ENCODE measurements at places on chromosomes 4 and X.

- DNase-seq: peak; percentile 5
Measured at GRCh38 chr4:75841641-75842520, 60.4 kb downstream of the PPEF2 start.

DNA sequence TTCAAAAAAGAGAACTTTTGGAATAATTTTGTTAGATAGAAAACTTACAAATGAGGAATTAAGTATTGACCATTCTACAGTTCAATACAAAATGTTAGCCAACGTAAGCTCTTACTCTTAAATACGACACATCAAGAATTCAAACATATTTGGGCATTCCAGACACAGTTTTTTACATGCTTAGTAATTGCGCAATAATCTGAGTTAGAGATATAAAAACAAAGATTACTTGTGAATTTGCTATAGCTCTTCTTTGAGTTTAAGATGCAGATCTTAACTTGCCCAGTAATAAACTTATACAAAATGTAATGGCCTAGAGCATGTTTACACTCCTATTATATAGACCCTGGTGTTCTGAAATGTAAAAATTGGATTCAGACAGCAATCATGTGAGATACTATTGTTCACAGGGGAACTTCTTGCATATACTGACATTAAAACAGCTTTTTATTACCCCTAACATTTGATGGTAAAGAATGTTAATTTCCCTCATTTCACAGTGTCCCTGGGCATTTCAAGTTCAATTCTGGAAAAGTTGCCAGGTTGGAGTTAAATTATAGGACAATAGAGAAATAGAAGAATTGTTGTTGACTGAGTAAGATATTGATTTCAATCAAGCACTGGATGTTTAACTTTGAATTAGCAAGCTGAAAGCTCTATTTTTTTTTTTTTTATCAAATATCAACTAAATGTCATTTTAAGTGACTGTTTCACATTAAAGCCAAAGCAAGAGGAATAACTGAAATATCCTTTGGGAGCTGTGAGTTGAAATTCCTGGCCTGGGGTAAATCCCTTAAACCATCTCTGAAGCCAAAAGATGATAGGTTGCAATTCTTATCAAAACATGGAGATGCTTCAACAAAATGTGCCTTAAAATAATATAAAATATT, 910 bp downstream of the HPGDS start:
- peak; percentile 10 for DNase-seq

DNA sequence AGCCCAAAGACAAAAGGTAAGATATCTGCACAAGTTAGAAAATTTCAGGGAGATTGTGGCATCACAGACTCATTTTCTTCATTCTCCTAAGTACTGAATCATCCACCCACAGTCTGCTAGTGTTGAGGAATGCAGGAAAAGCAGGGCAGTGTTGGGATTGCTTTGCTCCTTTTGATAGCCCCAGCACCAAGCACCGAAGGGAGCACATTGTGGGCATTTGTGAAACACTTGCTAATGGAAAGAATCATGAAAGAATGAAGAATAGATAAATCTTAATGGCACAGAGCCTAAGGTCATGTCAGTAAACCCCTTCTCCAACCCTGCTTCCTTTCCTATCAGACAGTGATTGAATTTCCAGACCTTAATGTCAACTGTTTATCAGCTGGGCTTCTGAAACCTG, 103.1 kb upstream of the GPRIN3 start:
- peak; percentile 3 for DNase-seq

DNA sequence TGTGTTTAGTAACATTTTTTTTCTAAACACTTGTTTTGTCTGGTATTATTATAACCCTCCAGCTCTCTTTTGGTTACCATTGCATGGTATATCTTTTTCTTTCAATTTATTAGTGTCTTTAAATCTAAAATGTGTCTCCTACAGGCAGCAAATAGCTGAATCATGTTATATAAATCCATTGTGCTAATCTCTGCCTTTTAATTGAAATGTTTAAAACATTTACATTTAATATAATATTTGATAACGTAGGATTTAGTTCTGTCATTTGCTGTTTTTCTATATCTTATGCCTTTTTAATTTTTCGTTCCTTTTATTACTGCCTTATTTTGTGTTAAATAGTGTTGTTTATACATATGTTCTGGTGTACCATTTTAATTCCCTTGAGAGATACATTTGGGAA, 17.1 kb upstream of the CCDC110 start:
- DNase-seq: no peak

DNA sequence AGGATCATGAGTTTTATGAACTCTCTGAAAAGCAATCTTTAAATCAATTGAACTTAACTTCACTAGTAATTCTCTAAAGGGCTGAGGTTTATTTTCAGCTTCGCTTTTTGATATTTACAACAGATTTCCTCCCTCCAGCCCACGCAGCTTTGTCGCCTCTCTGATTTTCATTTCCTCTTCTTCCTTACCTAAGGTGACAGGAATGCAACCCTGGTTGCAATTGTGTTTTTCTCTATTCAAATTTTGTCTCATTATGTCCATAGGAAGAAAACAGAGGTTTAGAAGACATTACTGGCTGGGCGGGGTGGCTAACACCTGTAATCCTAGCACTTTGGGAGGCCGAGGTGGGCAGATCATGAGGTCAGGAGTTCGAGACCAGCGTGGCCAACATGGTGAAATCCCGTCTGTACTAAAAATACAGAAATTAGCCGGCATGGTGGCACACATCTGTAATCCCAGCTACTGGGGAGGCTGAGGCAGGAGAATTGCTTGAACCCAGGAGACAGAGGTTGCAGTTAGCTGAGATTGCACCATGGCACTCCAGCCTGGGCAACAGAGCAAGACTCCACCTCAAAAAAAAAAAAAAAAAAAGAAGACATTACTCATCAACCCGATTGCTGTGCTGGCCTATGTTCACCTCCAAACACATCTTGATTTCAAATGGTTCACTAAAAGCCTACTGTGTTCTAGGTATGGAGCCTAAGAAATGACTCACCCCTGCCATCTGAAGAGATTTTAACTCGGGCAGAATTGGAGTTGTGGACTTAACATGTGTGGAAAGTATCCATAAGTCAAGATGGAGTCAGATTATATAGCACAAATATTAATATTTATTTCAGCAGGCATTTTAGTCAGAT, 36.8 kb downstream of the VSIG4 start:
- no peak for DNase-seq

DNA sequence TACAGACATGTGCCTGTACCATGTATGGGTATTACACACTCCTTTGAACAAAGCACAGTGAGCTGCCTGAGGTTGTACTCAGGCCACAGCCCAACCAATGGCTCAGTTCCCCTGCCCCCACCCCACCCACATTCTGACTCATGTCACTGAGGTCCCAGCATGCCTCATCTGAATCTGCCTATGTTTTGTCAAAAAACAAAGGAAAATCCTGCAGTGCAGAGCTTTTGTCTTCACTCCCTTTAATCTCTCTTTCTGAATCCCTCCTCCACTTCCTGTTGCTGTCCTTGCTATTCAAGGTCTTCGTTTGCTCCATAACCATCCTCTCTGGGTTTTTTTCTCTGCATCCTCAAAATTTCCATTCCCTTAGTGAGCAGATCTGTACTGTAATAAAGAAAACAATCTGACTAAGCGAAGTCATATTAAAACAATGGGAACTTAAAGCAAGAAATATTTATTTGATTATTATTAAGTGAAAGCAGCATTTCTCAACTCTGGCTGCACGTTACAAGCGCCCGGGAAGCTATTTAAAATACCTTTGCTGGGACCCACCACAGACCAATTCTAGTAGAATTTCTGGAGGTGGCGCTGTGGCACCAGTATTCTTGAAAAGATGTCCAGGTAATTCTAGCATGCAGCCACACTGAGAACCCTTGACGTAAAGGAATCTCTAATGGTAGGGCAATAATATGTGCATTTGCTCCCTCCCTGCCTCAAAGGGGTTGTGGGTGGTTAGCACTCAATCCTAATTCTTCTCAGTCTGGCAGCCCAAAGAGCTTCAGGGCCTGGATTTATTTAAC, 8.7 kb downstream of the GUCY2F start:
- DNase-seq: peak; percentile 1

DNA sequence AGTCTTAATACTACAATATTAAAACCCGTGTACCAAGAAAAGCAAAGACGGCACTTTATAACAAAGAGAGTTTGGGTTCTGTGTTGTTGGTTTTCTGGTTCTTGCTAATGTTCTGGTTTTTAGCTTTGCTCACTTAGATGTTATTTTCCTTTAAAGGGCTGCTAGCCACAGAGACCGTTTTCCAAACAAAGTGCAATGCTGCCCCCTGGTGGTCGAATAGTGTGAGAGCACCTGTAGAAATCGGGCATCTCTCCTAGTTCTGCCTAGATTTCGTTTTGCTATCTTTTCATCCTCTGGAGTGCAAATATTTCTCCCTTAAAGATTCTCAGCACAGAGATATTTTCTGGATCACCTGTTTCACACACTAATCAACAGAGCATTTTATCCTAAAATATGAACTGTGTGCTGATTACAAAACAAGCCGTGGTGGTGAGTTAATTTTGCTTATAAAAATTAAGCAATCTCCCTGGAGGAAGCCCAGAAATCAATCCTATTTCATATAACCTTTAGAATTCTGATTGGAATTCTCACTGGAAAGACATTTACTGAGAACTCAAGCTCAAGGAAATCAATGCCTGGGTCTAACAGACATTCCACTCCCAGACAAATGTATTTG, 334.5 kb upstream of the NOCT start:
- DNase-seq: peak; percentile 78

DNA sequence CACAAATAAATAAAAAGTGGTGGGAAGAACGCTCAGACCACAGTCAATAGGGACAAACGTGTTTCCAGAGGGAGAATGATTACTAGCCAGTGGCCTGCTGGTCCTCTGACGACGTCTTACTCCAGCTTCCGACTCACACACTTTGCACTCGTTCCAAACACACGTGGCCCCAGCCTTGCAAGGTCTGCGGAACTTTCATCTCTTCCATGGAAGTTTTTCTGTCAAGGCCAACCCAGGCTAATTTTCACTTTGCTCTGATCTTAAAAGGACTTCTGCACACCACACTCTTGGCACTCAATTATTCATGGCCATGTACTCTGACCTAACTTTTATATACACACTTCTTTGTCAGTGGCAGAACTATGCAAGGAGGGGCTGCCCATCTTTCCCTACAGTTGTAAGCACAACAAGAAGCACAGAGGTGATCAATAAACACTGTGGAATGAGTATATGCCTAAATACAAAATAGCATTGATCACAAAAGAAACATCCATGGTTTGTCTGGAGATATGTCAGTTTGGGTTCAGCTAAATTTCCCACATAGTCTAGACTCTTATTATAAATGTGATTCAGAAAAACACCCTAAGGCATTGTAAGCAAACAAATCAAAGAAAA, 69.4 kb downstream of the STX18 start:
- no peak for DNase-seq

- DNase-seq: no peak
Measured at GRCh38 chrX:10011261-10011931, 44.2 kb downstream of the CLDN34 start.

DNA sequence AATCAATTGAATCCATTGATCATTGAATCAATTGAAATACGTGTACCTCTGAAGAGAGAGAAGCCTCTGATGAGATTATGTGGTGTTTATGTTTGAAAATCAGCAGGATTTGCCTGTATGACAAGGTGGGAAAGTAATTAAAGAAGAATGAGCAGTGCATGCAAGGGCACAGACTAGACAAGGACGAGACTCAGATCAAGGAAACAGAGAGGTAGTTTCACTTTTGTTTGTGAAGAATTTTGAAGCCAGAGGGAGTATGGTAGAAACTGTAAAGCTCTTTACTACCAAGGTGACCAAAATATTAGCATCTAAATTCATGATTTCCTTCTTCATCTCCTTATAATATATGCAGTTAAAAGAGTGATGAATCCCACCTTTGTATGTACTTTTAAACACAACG, 1830.0 kb upstream of the IGFBP7 start:
- no peak for DNase-seq

DNA sequence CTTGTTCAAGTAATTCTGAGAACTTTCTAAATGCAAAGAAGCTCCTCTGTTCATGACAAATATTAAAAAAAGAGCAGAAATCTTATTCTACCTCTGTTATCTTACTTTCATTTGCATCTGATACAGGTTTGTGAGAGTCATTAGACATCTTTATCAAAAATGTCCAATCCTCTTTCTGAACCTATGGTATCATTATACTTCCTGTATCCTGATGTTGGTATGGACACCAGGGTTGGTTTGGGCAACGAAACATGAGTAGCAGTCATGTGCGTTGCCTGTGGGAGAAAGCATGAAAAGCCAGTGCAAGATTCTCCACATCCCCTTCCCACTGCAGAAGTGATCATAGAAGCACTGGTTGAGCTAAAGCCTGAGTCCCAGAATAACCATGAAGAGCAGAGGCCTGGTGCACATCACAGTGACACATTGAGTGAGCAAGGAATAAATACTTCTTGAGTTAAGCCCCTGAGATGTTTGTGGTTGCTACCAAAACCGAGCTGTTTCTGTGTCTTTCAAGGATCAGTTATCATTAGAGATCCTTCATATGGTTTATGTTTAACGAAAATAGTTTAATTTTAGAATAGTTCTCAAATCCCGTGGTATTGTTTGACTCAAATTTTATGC, 197.2 kb downstream of the BANK1 start:
- DNase-seq: peak; percentile 92

- DNase-seq: no peak
Measured at GRCh38 chrX:111124418-111124817, 28.4 kb downstream of the PAK3 start.

DNA sequence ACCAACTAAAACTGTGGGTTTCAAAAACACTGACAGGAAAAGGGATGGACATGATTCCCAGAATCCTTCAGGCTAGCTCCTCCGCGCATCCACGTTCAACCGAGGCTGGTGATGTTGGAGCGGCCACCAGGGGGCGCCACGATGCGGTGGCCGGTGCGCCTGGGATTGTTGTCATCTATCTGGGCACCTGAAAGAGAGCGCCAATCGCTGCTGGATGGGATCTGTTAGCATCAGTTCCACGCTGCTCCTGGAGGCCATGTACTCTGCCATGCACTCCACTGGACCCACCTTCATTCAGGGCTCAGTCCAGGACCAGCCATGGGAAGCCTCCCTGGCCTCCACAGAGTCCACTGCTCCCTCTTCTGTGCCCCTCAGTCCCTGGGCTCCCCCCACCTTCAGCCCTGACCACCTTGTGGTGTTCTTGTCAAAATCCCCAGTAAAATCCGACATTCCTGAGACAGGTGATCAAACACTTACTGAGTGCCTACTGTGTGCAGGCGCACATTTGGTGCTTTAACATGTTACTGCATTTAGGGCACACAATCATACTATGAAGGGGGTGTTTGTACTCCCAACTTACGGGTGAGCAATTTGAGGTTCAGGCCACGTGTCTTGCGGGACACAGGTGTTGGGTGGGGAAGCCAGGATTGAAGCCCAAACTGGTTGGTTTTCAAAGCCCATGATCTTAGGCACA, 71.1 kb downstream of the CRMP1 start:
- no peak for DNase-seq

- DNase-seq: no peak
Measured at GRCh38 chrX:147737690-147738089, 174.0 kb upstream of the FMR1 start.

DNA sequence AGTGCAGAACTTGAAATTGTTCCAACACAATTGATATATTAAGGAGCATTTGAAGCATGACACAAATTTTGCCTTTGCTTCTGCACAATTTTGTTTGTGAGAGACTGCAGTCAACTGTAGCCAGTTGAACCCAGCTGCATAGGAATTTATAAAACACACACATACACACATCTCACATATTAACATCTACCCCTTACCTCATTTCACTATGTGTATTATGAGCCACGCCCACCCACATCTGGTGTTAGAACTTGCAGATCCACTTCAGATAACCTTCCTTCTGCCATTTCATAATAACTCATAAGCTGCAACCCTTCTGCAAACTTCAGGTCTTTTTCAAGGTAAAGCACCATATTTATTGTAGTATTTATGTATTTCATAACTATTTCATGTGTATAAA, 188.1 kb upstream of the WDFY3 start:
- DNase-seq: no peak
